ENCODE measurements at places on chromosomes 6 and 20.

DNA sequence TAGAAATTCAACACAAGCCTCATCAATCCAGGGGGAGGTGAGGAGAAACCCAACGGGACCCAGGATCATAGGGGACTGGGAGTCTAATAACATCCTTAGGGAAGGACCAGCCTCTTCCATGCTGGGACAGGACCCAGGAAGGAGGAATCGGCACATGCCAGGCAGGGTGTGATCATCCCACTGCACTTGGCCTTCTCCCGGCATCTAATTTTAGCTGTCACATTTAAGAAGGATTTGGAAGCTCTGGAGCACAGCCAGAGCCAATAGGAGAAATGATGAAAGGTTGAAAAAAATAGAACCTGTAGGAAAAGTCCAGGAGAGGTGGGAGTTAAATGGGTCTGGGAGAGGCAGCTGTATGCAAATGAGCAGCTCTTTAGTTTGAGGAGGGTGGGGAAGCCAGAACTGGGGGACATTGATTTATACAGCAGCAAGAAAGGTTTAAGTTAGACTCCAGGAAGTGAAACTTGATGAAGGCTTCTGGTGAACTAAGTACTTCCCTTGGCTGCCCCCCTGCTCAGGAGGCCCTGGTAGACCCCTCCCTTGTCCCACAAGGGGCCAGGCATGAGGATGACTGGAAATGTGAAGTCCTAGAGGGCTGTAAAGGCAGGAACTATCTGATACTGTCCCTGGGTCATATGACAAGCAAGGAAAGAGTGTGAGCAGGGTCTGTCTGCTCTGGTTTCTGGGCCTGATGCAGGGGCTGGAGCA lies 260.3 kb downstream of the LRFN2 start:
- no peak for DNase-seq

GRCh38 chr6:6923605-6924004 lies 184.2 kb upstream of the RREB1 start:
- no peak for DNase-seq

GRCh38 chr20:63785691-63786131 lies 45.4 kb downstream of the ZBTB46 start:
- DNase-seq, result no peak

- no peak for DNase-seq
Measured at GRCh38 chr6:36227379-36228228, 31.1 kb downstream of the BRPF3 start.

DNA sequence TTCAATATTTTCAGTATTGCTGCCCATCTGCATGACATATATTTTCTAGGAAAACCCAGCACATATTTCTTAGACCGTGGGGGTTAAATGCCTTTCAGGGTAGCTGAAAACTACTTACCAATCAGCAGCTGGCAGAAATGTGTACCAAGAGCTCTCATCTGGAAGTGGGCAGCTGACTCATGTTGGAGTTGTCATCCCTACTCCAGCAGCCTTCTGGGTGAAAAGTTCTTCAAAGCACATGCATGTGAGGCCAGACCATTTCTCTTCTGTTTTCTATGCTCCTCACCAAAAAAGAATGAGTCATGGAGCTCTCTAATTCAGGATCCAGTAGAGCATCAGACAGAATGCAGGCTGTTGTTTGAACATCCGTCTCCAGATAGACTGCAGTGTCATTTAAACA lies 135.5 kb downstream of the PAX1 start:
- no peak for DNase-seq

- DNase-seq, result no peak
Measured at GRCh38 chr6:160238278-160238711, 20.3 kb downstream of the SLC22A2 start.

DNA sequence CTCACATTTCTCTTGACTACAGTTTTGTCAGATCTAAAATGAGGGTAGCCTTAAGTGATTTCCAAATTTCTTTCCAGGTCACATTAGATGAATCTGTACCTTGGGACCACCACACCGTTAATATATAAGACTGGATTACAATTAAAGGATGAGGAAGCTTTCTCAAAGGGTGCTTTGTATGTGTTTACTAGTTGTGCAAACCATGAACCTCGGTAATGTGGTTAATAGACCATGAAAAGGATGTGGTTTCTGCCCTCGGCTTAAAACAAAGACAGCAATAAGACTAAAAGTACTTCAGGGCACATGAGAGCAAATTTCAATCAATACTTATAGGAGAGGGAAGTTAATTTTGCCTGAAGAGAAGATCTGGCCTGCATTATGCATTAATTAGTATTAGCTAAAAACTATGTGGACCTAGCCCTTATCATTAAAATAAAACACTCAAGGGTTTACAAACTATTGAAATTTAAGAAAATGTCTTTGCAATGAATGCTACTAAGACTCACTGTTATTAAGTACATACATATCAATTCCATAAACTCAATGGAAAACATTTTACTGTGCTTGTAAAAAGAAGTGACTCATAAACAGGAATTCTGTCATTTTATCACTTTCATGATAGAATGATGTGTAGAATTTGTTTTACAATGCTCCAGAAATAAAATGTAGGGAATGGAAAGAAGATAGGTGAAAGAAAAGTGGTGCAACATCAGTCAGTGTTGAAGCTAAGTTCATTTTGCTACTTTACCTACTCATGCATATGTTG lies 936 bp upstream of the TMX4 start:
- no peak for DNase-seq

DNA sequence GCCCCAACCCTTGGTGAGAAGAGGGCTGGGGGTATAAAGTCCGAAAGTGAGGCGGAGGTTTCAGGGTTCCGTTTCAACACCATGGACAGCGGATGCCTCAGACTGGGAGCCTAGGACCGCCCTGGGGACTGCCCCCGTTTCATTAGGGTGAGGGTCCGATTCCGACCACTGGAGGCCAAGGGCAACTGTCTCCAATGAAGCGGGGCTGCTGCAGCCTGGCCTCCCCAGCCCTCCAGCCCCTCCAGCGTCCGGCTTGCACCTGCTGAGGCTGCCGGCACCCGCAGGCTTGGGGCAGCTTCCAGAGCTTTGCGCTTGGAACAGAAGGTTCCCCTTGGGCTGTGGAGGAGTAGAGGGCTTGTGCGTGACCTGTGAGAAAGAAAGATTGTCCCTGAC lies 39.9 kb downstream of the YTHDF1 start:
- DNase-seq, result no peak

DNA sequence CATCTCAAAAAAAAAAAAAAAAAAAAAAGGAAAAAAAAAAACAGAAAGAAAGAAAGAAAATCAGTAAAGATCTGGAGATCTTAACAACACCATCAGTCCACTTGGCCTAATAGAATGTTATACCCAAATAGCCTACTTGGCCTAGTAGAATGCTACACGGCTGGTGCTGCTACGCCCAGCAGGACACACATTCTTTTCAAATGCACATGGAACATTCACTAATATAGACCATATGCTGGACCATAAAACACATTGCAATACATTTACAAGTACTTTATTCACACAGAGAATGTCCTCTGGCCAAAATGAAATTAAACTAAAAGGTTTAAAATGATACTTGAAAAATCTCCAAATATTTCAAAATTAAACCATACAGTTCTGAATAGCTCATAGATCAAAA lies 80.0 kb upstream of the TNFAIP3 start:
- no peak for DNase-seq

DNA sequence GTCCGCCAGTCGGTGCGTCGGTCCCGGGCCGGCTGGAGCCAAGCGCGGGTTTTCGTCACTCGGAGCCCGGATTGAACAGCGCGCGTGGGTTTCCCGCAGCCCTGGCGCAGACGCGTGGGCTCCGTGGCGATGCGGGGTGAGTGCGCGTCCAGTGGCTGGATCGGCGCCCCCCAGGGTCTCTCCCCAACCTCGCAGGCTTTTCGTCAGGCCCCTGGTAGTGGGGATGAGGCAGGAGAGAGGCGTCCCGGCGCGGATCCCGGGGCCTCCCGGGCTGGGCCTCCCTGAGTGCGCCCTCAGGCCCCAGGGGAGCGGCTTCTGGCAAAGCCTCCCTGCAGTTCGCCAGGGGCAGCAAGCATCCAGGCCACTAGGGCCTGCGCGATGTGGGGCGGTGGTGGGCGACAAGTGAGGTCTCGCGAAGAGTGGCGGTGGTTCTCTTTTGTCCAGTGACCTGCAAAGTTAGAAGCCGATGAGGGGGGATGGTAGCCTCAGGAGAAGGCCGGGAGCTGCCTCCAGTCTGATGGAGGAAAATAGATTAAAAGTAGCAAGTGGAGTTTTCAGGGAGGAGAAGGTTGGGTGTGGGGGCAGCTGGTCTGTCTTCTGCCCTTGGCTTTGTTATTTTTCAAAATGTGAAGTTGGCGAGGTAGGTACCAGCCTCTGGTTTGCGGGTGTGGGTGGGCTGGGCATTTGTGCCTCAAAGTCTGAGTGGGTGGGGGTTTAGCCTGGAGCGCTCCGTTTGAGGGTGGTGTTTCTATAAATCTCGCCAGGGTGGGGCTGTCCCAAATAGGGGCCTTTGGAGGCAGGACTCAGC lies 1.6 kb downstream of the TOX2 start:
- no peak for DNase-seq

DNA sequence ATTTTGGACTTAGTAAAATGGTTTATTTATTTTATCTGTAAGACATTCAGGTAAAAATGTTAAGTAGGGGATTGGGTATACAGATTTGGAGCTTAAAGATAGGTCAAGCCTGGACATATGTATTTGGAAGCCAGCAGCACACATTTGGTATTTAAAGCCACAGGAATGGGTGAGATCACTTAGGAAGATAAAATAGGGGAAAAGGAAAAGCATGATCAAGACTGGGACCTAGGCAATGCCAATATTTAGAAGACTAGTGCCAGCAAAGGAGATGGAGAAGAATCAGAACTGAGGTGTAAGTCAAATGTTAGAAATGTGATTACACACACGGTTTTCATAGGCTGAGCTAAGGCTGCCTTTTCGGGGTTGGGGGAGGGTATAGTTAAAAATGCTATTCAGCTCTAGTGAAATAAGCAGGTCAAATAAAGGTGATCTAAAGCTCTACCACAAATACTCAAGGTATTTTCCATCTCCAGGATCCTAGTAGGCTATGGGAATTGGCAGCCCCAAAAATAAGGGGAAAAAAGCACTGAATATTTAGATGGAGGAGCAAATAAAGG lies 20.6 kb downstream of the SLC2A12 start:
- DNase-seq, result no peak

GRCh38 chr6:69038841-69039240 lies 403.8 kb downstream of the ADGRB3 start:
- no peak for DNase-seq

GRCh38 chr6:157491571-157492232 lies 110.7 kb downstream of the ZDHHC14 start:
- DNase-seq, result no peak

DNA sequence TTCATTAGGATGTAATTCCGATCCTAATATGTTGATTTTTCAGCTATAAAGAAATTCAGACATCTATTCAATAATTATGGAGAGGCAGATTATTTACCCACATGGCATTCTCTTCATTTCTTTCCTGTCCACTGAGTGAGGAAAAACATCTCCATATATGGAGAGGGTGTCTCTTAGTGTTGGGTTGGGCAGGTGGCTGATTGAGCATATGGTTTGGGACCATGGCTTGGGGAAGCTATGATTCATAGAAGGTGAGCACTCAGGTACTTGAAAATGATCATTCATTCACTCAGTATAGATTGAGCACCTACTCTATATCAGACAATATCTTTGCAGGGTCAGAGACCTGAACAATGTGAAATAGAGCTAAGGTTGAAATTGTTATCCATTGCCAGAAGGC lies 41.3 kb upstream of the IL20RA start:
- DNase-seq, result no peak

- no peak for DNase-seq
Measured at GRCh38 chr6:134546962-134547645, 229.2 kb upstream of the SGK1 start.

- no peak for DNase-seq
Measured at GRCh38 chr6:45555981-45556771, 178.4 kb upstream of the SUPT3H start.

DNA sequence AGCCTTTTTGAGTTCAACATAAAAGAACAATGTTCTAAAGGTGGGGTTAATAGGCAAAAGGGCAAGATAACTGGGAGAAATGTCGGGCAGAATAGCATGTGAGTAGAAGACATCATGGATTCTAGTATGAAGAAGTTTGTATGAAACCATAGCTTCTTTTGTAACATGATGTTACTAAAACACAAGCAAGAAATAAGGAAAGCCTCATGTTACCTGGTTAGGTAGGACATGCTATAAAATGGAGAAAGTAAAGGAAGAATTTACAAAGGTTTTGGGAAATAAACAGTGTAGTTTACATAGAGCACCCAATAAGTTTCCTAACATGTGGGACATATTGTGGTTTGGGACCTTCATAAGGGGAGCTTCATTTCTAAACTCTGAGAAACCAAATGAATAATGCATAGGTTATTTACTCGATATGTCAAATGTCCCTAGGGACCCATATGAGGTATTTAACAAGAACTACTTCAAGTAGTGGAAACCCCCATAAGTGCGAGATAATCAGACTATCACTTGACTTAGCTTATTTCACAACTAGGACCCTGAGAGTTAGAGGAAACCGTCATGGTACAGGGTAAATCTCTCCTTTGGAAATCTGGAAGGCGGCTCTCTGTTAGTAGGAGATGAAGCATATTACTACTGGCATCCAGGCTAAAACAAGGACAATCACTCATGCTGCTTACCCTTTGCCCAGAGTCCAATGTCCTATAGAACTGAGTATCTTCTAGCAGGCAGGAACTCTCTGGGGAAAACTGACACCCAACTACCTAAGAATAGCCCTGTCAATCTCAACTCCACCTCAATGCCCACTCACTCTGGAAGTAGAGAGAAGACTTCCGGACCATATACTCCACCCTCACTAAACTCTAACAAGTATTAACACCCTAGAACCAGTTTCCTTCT lies 57.5 kb downstream of the ILRUN start:
- DNase-seq, result no peak

- no peak for DNase-seq
Measured at GRCh38 chr6:40509086-40509485, 78.1 kb downstream of the LRFN2 start.

DNA sequence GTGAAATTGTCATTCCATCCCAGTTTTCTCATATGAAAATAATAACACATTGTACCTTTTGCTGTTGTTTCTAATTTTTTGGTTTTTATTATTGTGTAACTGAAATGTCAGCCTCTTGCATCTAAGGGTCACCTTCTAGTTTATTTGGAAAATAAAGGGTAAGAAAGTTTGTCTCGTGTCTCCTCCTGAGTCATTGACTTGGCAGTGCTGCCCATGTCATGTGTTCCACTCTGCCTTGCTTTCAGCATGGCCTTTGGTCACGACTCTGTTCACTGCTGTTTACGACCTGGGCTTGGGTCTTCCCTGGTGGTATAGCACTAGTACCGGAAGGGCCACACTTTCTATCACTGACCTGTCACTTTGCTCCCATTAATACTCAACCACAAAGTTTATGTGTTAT lies 171.4 kb upstream of the RSPO3 start:
- DNase-seq, result no peak

DNA sequence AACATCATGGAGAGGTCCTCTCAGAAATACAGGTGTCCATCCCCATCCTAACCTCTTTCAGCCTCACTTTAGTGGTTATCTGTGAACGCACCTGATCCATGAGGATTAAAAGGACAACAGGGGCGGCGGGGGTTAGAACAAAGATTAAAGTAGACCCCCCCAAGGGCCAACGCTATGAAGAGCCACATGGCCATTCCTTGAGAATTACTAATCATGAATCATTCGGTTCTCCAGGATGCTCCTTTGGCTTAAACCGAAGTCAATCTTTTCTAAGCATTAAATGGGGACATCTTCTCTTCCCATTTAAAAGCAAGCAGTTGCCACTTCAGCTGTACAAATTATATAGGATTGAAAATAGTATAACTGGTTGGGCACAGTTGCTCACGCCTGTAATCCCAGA lies 212.4 kb downstream of the GMPR start:
- DNase-seq, result no peak

- peak; percentile 73 for DNase-seq
Measured at GRCh38 chr20:45836841-45837240, 3.2 kb downstream of the SNX21 start.

GRCh38 chr20:2234598-2235191 lies 61.1 kb upstream of the TGM3 start:
- DNase-seq, result no peak

Data from NCI-H524 treated with DMSO at 0.1 percent for 48 hours (cell line).